ENCODE measurements at places on chromosomes 11 and 22. TPM values are rescaled to one million over a fixed set of nuclear protein-coding genes. Genes with fewer than 3 reads are reported as not detected.

- no peak for DNase-seq
Observed at GRCh38 chr11:133443206-133443747, 89.0 kb downstream of the OPCML start.

DNA sequence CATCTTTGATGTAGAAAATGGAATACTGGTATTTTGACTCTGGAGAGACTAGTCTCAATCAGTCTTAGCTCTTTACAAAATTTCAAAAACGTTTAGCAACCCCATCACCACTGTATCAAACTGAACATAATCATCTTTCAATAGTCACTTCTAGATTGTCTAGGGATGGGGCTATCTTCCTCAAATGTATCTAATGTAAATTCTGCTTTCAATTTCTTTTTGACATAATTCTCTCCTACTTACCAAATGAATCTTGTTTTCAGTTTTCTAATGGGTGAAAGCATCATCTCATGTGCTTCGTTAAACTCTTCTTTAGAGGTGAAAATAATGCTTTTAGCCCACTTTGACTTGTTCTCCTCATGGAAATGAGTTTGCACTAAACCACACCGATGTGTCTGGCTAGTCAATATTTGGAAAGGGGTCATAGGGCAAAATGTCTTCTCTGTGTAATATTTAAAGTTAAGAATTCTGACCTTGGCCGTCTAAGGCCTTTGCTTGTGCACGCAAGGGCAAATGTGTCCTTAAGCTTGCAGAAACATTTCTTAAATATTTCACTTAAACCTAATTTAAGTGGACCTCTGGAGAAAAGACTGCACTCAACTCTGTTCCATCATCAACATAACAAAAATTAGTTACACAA is 5.2 kb downstream of the SIK3 start:
- no peak for DNase-seq

- DNase-seq = no peak
Observed at GRCh38 chr11:68651208-68651984, 32.9 kb upstream of the GAL start.

DNA sequence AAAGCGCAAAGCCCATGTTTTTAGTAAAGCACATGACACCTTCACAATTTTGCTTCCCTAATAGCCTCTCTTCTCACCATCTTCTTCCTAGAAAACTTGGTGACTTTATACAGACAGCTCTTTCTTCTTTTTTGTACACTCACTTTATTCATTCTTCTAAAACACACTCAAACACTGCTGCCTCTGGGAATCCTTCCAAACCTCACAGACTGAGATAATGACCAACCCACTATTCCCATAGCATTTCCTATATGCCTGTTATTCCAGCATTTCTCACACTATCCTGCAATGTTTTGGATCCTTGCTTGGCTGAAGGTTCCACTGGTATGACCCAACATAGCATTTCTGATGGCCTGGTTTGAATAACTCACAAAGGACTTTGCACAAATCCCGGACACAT is 442.1 kb upstream of the CCDC90B start:
- no peak for DNase-seq

DNA sequence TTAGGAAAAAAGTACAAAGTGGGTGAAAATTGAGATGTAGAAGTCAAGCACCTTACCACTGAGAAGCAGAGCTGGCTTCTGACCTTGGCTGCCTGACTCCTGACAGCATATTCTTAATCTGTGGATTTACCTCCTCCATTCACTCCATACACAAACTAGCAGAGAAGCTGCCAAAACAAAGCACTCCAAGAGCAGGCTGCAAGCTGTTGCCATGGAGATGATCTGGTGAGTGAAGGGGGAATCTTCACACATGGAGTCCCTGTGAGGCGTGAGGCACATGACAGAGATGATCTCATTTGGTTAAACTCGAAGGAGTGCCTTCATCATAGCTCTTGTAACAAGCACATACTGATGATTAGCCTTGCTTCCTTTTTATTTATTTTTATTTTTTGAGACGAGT is 16.1 kb downstream of the COMMD9 start:
- DNase-seq = no peak

GRCh38 chr11:132047167-132047566 is 676.8 kb downstream of the NTM start:
- no peak for DNase-seq

DNA sequence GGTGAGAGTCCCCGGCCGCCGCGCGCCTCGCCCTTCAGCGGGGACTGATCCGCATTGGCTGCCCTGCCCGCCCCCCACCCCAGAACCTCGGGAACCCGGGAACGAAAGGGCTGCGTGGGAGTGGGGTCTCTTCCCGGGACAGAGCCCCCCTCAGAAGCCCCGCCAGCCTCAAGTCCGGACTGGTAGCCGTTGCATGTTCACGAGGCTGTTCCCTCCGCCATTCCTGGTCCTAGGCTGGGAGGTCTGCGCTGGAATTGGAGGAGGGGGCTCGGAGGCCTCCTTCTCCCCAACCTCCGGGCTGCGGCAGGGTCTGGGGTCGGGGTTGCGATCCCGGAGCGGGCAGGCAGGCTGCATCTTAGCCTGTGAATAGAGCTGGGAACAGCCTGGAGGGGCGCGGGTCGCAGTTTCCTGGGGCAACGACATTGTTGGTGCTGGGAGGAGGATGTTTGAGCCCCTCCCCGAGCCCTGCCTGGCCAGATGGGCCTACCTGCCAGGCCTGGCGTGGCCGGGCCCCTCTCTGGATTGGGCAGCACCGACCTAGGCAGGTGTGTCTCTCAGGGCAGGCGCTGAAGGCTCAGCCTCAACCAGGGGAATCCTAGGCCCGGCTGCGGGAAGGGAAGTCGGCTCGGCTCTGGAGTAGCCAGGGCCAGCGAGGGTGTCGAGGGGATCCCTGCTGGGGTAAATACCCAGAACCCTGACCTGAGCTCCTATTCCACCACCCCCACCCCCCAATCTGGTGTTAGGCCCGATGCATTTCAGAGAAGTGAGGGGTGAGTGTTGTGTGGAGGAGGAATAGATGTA is 670 bp downstream of the MAPK8IP1 start:
- DNase-seq = no peak

- DNase-seq = no peak
Observed at GRCh38 chr11:78810559-78811009, 235.9 kb upstream of the NARS2 start.

GRCh38 chr11:109853156-109853776 is 239.9 kb upstream of the ZC3H12C start:
- no peak for DNase-seq

GRCh38 chr11:4441515-4441914 is 7.6 kb upstream of the OR52K2 start:
- no peak for DNase-seq

- no peak for DNase-seq
Observed at GRCh38 chr11:125454047-125454446, 42.0 kb downstream of the FEZ1 start.

- no peak for DNase-seq
Observed at GRCh38 chr11:69654001-69654659, 13.2 kb downstream of the CCND1 start.

The THAP12 gene
- total RNA-seq = 46.2 TPM

The CCDC188 gene
- not detected for total RNA-seq
